ENCODE measurements at places on chromosomes 13 and 19.

GRCh38 chr13:48477191-48477855 lies 55.6 kb downstream of the RCBTB2 start:
- DNase-seq = no peak

- DNase-seq = no peak
Observed at GRCh38 chr13:102682211-102682610, 12.6 kb downstream of the METTL21C start.

DNA sequence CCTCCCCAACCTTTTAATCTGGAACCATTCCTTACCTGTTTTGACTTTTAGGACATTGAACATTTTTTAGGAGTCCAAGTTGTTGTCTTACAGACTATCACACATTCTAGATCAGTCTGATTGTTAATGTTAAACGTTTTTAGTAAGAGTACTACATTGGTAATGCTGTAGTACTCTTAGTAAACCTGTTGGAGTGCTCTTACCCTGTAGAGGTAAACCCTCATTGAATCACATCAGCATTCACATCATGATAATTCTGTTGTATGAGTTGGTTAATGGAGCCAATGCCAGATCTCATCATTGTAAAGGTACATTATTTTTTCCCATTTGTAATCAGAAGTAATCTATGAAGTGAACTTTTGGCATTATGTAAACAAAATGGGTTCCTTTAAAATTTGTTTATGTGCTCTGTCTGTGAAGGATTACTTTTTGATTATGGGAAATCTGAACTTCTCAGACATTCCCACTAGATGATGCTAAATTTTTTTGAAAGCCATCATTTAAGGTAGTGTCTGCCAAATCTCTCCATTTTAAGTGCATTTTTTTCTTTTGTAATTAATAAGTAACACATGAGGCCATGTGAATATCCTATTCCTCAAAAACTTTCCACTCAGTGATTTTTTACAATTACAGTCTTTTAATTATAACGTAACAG lies 55.2 kb downstream of the VWA8 start:
- DNase-seq = no peak

DNA sequence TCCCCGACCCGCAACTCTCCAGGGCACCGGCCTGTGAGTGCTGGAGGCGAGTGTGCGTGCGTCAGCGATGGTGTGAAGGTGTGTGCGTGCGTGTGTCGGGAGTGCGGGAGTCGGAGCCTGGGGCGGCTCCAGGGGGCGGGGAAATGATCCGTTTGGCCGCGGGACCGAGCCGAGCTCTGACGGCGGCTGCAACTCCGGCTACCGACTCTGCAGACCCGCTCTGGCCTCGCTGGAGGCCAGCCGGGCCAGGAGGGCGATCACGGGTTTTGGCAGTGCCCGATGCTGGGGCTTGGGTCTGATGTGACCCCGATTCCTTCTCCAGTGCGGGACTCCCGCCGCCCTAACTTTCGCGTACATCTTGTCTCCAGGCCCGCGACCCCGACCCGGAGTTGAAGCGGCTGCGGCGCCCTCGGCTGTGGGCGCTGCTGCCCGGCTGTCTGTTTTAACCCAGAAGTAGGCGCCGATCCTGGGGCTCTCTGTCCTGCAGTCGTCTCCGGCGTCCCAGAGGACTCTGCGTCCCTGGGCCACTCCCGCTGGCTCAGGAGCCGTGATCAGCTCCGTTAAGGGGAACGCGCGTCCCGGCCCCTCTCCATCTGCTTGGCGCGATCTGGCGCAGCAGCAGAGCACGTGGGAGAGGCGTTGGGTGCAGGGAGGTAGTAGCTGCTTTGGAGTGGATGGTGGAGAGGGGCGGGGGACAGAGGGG lies 1.2 kb downstream of the CHST8 start:
- no peak for DNase-seq

DNA sequence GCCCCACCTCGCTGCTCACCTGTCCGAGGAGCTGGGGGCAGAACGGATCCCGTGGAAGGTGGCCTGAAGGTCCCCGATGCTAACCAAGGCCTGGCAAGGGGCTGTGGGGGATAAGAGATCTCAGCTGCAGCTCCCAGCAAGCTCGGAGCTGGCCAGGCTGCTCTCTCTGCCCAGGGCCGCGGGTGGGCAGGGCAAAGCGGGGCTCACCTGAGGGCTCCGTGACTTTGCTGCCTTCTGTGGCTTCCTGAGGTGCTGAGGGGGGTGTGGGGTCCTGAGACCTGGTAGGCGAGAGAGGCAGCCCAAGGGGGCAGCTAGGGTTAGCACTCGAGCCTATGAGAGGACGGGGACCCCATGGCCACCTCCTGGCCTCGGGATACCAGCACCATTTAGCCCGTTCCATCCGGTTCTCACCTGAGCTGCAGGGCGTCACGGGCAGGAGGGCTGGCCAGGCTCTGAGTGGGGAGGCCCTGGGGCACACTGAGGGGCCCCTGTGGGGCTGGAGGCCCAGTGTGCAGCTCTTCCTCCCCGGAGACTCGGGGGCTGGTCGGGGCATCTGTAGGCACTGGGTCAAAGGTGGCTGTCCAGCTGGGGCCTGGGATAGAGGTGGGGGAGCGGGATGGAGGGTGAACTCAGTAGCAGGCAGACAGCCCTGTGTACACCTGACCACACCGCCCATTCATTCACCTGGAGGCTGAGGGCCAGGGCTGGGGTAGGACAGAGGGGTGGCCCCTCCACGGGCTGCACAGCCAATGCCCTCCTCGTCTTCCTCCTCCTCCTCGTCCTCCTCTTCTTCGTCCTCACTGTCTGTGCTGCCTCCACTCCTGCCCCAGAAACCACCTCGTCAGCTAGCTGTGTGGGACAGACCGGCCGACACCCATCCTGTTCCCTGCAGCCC lies 3.1 kb upstream of the TMEM86B start:
- no peak for DNase-seq

DNA sequence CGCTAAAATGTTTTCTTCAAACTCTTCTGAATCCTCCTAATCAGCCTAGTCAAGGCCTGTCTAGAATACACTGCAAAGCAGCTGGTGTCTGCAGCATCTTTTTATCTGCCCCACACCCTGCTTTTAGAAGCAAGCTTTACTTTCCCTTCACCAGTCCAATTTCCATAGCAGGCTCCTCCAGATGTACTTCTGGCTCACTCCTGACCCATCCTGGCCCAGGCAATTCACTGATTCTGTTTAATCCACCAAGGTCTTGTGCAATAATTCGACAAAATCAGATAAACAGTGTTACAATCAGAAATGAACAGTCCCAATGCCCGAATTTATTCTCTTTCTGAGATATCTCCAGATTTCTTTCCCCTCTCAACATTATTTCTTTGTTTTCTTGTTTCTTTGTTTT lies 415.2 kb upstream of the SGCG start:
- no peak for DNase-seq

Measured in neural crest cell (in vitro differentiated cells).